ENCODE measurements at places on chromosomes 1 and 21.

DNA sequence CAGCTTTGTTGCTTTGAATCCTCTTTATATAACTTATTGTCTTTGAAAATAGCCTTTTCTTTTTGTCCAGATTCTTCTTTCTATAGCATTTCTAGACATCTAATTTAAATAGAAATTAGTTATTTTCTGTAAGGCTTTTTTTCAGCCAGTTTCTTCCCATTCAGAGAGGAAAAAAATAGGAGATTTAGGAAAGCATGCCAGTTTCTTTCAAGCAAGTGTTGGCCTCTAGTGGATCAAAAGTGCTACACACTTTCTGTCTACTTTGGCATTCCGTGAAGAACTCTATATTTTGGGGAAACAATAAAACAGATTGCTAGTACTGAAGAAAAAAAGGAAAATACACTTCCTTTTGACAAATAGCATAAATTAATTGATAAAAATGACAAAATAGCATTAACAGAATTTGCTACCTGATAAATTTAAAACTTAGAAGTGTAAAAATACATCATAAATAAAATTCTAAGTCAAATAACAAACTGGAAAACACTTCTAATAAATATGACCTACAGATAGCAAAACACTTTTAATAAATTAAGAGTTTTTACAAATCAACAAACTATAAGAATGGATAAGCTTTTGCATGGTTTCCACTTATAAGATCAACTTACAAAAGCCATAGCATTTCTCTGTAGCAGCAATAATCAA lies 13.1 kb upstream of the EXO1 start:
- no peak for DNase-seq

DNA sequence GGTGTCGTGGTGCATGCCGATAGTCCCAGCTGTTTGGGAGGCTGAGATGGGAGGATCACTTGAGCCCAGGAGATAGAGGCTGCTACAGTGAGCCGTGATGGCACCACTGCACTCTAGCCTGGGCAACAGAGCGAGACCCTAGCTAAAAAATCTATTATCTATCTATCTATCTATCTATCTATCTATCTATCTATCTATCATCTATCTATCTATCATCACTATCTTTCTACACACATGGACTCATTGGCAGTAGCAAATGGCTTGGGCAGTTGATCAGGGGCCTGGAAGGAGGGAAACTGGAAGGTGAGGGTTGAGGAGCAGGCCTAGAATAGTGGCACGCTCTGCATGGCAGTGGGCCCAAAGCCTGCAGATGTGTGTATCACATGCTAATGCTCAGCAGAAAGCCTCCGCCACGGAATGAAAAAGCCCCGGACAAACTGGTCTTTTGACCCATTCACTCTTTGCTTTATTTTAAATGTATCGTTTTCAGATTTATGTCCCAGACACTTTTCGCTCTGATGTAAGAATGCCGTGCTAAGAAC lies 7.3 kb upstream of the HUNK start:
- no peak for DNase-seq

- DNase-seq, result no peak
Observed at GRCh38 chr1:205716371-205717132, 33.4 kb downstream of the NUCKS1 start.

DNA sequence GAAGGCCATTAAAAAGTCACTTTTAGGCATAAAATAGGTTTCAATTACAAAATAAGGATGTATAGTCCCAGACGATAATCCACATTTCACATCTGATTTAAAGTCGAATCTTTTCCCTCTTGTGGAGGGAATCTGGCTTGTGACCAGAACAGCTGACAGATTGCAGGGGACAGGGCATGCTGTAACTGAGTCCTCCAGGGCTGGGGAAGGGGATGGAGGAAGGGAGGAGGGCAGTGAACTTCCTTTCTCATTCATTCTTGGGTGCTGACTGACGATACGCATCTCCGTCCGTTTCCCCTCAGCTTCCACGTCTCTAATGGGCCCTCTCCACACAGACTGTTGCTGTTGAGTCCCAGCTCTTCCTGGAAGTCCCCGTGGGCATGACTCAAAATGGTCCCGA lies 108.1 kb upstream of the CSF3R start:
- no peak for DNase-seq

DNA sequence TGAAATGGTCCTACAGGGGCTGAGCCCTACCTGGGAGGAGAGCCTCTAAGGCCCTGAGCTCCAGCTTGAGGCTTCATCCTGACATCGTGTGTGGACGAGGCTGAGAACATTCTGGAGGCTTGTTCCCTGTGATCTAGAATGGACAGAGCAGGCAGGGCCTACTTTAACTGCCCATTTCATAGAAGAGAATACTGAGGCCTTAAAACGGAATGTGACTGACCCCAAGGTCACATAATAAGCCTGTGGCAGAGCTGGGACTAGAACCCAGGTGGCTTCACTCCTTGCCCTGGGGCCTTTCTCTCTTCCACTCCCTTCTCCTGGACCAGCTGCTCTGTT lies 6.0 kb upstream of the SDC3 start:
- DNase-seq, result no peak

DNA sequence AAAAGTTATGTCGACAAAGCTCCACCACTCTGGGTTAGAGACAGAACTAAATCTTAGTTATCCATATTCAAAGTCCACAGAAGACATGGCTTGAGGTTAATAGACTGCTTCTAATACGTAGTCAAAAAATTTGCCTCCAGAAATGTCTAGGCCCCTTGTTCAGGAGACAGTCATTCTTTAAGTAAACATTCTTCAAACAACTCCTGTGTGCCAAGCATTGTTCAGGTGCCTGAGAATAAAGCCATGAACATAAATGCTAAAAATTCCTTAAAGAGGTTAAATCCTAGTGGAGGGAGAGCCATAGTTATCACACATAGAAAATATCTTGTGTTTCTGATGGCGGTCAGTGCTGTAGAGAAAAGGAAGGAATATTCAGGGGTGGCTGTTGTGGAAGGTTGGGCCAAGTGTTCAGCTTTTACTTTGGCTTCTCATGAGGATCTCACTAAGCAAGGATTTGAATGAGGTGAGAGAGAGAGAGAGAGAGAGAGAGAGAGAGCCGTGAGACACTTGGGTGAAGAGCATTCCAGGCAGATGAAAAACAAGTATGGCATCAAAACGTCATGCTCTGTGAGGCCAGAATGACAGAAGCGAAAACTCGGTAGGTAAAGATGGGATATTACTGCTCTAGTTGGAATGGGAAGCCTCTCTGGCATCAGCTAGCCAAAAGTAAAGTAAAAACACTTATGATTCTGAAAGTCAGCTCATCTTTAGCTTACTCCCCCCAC lies 187.1 kb downstream of the GREM2 start:
- no peak for DNase-seq

DNA sequence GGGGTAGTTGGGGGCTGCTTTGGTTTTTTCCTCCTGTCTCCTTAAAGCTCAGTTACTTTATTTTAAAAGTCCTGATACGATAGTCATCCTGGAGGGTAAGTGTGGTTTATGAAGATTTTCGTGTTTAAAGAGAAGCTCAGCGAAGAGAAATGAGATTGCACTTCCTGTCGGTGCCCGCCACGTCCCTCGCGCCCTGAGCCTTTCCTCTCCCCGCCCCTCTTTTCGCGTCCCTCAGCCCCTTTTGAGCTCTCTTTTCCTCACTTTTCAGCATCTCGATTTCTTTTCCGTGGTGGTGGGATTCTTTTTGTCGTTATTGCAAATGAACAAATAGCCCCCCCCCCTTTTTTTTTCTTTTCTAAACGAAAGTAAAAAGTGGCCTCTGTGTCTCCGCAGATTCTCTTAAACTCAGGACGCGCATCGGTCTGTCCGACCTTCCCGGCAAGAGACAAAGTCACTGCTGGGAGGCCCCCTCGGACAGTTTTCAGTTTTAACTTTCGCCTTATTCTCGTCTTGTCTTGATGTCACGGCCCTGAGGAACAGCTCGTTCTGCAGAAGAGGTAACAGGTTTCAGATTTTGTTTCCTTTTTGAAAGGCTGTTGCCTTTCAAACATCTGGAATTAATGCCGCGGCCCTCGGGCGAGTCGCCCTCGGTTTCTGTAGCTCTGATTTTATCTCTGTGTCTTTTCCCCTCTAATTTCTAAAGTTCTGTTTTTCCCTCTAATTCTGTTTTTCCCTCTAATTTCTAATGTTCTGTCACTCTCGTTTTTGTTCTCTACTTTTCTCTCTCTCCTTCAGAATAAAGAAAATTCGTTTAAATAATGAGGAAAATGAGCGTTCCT lies 1.0 kb upstream of the DMRTA2 start:
- no peak for DNase-seq

- no peak for DNase-seq
Observed at GRCh38 chr1:108877348-108878159, 769 bp downstream of the GPSM2 start.

GRCh38 chr1:235011064-235011598 lies 117.5 kb downstream of the TOMM20 start:
- no peak for DNase-seq

GRCh38 chr1:37317870-37318467 lies 156.4 kb upstream of the ZC3H12A start:
- DNase-seq, result no peak

GRCh38 chr1:26838474-26839338 lies 12.2 kb downstream of the ZDHHC18 start:
- no peak for DNase-seq

- DNase-seq, result no peak
Observed at GRCh38 chr1:200240656-200241055, 169.2 kb downstream of the ZNF281 start.

- DNase-seq, result no peak
Observed at GRCh38 chr1:73106931-73107330, 824.6 kb upstream of the NEGR1 start.

- DNase-seq, result no peak
Observed at GRCh38 chr21:34191876-34192275, 118.5 kb downstream of the MRPS6 start.
